ENCODE measurements at places on chromosomes 1 and 21.

GRCh38 chr1:226604560-226605317 lies 56.2 kb downstream of the STUM start:
- DNase-seq: no peak

GRCh38 chr1:114669562-114670082 lies at the start of gene DENND2C:
TSS of gene DENND2C (minus strand) at chr1:114670049. CDS start at chr1:114625984, 44,065 bp downstream.
- no peak for DNase-seq

DNA sequence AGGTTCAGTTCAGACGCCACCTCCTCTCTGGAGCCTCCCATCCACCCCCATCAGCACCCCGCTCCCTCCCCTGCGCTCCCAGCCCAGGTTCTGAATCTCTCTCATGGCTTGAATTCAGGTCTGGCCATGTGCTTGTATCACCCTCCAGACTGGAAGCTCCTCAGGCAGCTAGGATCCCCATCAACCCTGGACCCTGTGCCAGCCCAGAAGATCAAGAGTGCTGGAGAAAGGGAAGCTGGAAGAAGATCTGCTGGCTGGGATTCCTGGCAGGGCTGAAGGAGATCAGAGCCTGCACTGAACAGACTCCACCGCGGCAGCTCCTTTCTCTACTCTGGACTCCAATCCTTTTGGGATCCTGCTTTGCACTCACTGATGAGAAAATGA lies 11.7 kb upstream of the TINAGL1 start:
- no peak for DNase-seq

DNA sequence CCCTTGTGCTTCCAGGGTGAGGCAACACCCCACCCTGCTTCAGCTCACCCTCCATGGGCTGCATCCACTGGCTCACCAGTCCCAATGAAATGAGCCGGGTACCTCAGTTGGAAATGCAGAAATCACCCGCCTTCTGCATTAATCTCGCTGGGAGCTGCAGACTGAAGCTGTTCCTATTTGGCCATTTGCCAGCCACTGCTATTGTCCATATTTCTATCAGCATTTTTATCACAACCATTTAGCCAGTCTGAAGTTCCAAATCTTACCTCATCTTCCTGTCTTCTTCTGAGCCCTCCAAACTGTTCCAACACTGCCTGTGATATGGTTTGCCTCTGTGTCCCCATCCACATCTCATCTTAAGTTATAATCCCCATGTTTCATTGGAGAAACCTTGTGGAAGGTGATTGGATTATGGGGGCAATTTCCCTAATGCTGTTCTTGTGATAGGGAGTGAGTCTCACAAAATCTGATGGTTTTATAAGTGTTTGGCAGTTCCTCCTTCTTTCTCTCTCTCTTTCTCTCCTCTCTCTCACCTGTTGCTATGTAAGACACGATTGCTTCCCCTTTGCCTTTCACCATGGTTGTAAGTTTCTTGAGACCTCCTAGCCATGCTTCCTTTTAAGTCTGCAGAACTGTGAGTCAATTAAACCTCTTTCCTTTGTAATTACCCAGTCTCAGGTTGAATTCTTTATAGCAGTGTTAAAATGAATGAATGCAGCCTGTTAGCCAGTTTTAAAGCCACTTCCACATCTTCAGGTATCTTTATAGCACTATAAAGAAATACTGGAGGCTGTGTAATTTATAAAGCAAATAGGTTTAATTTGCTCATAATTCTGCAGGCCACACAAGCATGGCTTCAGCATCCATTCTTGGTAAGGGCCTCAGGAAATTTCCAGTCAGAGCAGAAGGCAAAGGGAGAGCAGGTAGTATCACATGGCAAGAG lies 203.5 kb downstream of the FCRL5 start:
- DNase-seq: no peak

DNA sequence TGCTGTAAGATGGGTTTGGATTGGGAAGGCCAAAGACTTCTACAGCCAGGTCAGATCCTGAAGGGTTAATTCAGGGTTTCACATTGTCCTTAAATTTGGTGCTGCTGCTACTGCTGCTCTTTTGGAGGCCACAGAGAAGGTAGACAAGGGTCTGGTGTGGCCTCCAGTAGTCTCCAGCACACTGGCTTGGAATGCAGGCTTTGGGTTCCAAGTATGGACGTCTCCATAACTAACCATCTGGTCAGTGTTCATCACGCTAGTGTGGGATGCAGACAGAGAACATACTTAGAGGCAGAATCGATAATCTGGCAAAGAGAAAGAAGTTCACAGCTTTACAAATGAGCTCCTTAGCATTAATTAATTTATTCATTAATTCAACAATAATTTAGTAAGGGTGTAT lies 154.1 kb downstream of the ZBTB18 start:
- DNase-seq: no peak

GRCh38 chr1:231187571-231187970 lies 25.7 kb downstream of the TRIM67 start:
- no peak for DNase-seq

DNA sequence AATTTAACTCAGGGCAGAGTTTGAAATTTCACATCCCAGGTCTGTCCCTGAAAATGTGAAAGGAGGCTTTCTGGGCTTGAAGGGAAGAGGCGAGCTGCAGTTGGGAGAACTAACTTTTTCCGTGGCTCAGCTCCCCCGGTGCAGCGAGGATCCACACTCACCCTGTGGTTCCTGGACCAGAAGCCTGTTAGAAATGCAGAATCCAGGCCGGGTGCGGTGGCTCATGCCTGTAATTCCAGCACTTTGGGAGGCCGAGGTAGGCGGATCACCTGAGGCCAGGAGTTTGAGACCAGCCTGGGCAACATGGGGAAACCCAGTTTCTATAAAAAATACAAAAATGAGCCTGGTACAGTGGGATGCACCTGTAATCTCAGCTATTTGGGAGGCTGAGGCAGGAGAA lies 2.9 kb upstream of the DHRS3 start:
- DNase-seq: no peak

DNA sequence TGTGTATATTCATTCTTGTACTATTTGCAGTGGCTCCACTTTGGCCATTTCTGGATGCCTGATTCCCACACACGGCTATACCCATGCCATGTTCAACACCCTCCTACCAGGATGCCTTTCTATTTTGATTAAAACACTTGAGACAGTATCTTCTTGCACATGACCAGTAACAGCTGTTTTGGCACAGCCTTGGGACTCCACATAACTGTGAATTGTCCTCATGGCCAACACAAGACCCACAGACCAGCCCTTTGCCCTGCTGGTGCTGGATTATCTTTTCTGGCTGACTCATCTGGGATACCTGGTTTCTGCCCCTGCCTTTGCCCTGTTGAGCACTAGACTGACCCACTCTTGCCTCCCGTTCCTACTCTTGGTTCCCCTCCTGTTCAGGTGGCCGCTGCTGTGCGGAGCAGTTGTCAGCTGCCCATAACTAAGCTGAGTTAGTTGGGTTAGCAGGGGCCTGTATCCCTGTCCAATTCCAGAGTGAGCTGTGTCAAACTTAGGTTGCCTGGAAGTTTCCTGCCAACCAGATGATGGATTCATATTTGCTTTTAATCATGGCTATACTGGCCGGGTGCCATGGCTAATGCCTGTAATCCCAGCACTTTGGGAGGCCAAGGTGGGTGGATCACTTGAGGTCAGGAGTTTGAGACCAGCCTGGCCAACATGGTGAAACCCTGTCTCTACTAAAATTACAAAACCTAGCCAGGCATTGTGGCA lies 10.8 kb upstream of the EYA3 start:
- DNase-seq: no peak

- peak; percentile 98 for DNase-seq
Measured at GRCh38 chr1:26278724-26279455, 996 bp upstream of the SH3BGRL3 start.

DNA sequence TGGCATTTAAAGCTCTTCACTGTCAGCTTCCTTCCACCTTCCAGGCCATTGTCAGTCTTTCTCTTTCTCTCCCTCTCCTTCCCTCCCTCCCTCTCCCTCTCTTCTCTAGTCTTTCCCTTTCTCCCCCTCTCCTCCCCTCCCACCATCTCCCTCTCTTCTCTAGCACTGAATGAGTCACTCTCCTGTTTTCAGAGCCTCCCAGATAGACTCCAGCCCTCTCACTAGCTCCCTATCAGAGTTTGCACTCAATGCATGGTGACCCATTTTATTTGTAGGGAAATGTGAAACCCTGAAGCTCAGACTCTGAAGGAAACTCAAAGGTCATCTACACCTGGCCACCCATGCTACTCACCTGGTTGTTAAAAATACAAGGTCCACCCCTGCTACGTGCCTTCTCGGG lies 4.4 kb upstream of the MATN1 start:
- no peak for DNase-seq

- no peak for DNase-seq
Measured at GRCh38 chr21:9738527-9738926, 782.9 kb upstream of the TPTE start.

DNA sequence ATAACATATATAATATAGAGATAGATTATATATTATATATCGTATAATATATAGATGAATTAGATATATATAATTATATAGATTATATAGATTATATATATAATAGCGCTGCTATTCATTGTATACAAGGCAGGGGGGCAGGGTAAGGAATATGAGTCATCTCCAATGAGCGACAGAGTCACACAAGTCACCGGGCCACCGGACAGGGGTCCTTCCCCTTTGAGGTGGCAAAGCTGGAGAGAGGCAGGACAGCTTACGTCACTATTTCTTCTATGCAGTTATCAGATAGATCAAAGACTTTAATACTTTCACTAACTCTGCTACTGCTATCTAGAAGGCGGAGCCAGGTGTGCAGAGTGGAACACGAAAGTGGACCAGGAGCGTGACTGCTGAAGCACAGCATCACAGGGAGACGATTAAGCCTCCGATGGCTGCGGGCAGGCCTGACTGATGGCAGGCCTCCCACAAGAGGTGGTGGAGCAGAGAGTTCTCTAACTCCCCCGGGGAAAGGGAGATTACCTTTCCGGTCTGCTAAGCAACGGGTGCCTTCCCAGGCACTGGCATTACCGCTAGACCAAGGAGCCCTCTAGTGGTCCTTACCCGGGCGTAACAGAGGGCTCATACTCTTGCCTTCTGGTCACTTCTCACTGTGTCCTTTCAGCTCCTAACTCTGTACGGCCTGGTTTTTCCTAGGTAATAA lies 2154.7 kb downstream of the MRPL39 start:
- no peak for DNase-seq

DNA sequence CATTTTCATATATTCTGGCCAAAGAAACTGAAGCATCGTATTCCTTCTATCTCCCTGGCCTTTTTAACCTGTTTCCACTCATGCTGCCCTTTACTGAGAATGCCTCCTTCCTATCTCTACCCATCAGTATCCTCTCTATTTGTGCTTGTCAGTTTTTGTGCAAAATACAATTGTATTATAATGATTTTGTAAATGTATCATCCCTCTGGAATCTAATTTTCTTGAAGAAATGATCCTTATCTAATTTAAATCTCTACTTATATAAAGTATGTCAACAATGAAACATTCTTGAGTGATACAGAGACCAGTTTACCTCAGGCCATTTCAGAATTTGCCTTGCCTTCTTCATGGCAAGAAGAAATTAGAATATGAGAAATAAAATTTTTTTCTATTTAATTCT lies 59.0 kb upstream of the TEKT2 start:
- DNase-seq: no peak

DNA sequence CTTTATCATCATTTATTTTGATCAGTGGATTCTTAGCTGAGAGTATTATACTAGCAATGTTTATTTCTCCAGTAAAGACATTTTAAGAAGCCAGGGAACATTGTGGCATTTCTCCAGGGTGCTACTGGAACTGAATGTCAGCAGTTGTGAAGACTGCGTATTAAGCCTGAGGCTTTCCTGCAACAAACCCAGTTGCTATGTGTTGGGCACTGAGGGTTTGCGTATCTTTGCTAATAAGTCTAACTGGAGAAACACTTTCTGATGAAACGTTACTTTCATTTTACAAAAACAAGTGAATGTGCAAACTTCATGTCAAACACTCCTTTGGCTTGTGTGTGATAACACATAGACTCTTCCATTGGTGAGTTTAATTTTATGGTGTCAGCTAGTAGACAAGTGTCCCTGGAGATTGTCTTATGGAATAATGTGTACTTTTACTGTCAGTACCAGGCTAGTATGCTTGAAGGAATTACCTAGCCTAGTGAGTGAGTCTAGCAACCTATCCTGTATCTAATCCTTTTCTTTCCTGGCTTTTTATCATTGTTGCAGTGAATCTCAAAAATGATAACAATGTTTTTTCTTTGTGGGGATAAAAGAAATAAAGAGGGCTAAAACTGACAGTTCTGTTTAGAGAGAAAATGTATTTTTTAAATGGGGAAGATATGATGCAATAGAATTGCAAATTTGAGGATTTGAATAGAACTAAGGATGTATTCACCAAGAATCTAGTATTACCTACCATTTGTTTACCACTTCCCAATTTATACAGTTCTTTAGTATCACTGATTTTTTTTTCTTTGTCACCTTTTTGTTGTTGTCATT lies 70.1 kb downstream of the MTR start:
- DNase-seq: peak; percentile 26

DNA sequence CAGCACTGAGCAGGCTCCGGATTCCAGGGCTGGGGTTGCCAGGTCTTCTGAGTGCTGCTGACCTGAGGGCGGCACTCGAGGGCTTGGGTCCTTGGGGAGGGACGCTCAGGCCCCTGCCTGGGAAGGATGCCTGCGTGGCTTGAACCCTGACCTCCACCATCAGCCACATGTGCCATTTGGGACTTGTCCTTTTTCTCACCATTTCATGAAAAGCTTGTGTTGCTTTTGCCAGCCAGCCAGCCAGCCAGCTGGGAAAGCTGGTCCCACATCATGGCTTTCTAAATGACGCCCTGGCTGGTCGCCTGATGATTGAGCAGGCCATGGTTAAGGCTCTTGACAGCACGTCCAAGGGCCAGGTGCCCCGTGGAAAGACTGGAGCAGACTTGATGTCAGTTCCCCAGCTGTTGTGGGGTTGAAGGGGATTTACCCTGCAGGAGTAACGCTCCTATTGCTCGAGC lies 168.7 kb downstream of the CAMTA1 start:
- DNase-seq: no peak

- no peak for DNase-seq
Measured at GRCh38 chr21:46052703-46053651, 44.9 kb upstream of the COL6A2 start.

- DNase-seq: no peak
Measured at GRCh38 chr1:58993403-58993802, 209.6 kb upstream of the JUN start.

GRCh38 chr1:89547563-89548116 lies 23.0 kb downstream of the LRRC8B start:
- peak; percentile 54 for DNase-seq

DNA sequence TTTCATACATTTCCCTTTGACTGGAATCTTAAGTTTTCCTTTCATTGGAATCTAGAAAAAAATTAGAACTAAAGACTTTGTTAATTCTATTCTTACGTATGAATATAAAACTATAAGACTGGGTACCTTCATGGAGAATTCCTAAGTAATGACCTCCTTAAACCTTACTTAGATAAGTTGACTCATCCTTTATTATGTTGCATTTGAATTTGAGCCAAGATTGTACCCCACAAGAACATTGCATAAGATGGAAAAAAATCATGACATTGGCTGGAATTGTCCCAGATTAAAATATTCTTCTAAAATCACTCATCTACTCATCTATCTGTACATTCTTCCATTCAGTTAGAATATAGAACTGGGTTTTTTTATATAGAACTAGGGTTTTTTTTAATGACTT lies 137.4 kb downstream of the C1orf21 start:
- no peak for DNase-seq

GRCh38 chr1:30359539-30360220 lies 363.7 kb downstream of the MATN1 start:
- DNase-seq: no peak

Data from inflammatory macrophage (primary cell).